ENCODE measurements at places on chromosomes 12 and 14.
A peak's percentile ranks its signal among the peaks of the same experiment; 100 is the strongest.

GRCh38 chr12:92363295-92364146, 217.9 kb upstream of the BTG1 start:
- no peak for DNase-seq

- no peak for DNase-seq
These were observed 993 bp downstream of the CCDC196 start for GRCh38 chr14:66487164-66487563.

DNA sequence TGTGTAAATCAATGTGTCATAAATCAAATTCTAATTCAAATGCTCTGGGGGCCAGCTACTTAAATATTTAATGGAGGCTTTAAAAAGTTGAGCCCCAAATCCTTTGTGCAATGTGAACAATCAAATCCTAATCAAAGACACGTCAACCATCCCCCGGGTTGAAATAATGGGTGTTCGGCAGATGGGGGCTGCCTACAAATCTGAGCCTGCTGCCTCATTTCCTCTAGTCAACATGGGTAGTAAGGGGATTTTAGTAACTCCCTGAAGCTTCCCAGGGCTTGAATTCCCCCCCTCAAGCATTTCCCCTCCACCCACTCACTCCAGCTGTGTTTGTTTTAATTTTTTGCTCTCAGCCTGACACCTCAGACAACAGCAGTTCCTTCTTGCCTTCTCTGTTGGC, 37.8 kb downstream of the SRRM4 start:
- no peak for DNase-seq

- DNase-seq = no peak
These were observed 92.7 kb upstream of the DCD start for GRCh38 chr12:54740882-54741281.

DNA sequence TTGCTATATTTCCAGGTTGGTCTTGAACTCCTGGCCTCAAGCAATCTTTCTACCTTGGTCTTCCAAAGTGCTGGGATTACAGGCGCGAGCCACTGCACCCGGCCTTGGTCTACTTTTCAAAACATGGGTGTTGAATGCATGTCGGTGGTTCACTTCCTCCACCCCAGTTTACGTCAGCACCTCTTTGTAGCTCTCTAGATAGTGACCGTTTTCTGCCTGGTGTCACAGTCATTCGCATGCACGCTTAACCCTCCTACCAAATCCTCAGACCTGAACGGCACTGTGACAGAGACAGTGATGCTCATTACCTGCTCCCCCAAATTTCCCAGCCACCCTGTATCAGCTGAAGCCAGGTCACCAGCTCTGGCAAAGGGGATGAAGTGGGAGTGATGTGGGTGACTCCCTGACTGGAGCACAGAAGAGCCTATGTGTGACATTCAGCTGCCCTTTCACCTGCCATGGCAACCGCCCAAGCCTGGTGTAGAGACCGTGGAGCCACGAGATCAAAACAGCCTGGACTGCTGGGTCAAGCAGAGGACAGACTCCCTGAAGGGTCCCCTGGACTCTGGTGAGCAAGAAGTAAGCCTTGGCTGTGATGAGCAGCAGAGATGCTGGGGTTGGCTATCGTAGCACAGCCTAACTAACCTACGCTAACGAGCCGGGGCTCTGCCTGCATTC, 66.2 kb upstream of the GPR68 start:
- DNase-seq = no peak

- DNase-seq = no peak
These were observed 32.1 kb downstream of the ZFYVE26 start for GRCh38 chr14:67784244-67784823.

DNA sequence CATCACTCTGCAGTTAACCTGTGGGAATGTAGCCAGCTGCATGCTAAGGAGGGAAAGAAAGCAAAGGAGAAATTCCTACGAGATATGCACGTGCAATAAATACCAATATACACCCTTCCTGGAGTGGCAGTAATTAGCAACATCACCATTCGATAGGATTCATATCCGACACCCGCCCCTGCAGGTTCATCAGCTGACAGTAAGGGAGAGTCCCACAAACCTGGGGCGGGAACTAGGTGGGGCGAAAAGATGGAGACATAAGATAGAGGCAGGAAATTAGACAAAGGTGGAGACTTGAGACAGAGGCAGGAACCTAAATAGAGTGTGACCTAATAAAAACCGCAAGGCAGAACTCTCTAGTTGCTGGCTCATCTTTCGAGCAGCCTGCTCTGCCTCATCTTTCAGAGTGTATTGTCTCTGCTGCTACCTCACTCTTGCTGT, 51.6 kb downstream of the PLEKHG3 start:
- no peak for DNase-seq

DNA sequence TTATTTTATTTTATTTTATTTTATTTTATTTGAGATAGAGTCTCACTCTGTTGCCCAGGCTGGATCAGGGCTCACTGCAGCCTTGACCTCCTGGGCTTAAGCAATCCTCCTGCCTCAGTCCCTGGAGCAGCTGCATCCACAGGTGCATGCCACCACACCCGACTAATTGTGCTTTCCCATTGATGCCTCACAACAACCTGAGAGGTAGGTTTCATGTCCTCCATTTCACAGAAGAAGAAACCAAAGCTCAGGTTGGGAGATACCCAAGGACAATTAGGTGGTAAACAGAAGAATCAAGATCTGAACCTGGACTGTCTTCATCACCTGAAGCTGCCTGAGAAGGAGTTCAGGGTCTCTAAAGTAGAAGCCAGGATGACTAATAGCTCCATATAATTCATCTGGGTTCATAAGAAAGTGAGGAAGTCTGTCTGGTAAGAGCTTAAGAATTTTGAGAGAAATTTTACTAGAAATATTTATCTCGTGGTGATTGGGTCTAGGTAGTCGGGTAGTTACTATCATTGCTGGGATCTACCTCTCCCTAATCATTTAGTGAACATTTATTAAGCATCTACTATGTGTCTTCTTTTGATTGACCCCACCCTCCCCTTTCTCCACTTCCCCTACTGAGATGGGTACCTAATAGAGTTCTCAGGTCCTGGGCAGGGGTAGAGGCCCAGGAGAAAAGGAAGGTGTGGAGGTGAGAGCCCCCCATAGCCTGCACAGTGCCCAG, 23.2 kb upstream of the ATP5MC2 start:
- DNase-seq = no peak

- DNase-seq = no peak
These were observed 75.9 kb downstream of the CCDC88C start for GRCh38 chr14:91341751-91342154.

DNA sequence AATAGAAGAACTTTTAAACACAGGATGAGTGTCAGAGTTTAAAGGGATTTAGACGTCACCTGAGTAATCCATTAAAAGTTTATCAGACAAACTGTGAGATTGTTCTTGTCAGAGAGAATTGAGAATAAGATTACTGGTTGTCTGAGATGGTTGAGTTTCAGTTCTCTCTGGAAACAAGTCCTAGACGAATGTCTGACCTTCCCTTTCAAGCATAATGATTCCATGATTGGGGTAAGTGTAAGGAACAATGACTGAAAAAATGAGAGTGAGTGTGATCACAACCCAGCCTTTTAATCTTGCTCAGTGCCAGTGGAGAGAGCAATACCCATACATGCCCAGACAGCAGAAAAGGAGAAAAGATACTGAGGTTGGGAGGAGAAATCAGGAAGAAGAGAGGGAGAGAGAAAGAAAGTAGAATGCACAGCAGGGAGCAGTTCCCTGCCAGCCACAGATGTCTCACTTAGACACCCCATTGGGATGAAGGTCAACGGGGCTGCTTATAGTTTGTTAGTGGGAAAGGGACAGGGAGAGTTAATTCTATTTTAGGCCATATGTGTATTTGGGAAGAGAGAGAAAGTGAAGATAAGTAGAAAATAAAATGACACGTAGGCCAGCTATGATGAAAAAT, 4.3 kb downstream of the GRIP1 start:
- DNase-seq = no peak

GRCh38 chr12:132003846-132004245, 54.1 kb downstream of the EP400 start:
- no peak for DNase-seq

DNA sequence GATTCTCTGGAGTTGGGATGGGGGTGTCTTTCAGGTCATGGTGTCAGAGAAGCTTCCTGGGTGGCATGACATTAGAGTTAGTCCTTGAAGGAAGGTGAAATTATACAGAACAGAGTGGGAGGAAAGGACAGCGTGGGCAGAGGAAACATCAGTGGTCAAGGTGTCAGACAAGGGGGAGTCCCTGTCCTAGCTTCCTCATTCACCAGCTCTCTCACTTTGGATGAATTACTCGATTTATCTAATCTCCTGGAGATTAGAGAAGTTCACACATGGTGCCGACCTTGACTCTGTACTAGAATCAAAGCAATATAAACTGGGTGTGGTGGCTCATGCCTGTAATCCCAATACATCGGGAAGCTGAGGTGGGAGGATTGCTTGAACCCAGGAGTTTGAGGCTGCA, 492.9 kb downstream of the VRK1 start:
- DNase-seq = no peak

- peak; percentile 23 for DNase-seq
These were observed 75.3 kb upstream of the FAR2 start for GRCh38 chr12:29073631-29074239.

GRCh38 chr12:52300796-52301691, 9.7 kb upstream of the KRT81 start:
- DNase-seq = no peak

GRCh38 chr14:53628732-53629430, 327.7 kb downstream of the BMP4 start:
- no peak for DNase-seq

- no peak for DNase-seq
These were observed 170.5 kb downstream of the PIK3C2G start for GRCh38 chr12:18431771-18432170.

GRCh38 chr12:70236990-70237389, 6.2 kb upstream of the CNOT2 start:
- DNase-seq = no peak

- peak; percentile 82 for DNase-seq
These were observed 5.0 kb upstream of the BAZ2A start for GRCh38 chr12:56634837-56635791.

DNA sequence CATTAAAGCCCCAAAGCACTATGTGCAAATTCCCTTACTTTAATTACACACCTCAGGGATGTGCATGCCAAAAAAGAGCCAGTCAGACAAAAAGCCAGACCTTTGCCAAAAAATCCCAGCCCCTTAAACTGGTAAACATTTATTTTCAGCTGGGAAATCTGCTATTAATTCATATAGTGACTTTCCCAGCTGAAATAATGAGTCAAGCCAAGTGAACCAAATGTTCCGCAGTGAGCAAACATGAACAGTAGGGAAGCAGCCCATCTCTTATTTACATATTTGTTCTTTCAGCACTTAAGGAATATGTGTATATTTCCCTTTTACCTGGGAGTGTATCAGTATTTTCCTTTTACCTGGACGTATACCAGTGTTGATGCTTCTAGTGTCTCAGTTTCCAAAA, 44.0 kb upstream of the OTX2 start:
- DNase-seq = no peak

GRCh38 chr14:96079066-96079465, 39.9 kb downstream of the C14orf132 start:
- no peak for DNase-seq

GRCh38 chr12:130169256-130169655, 7.0 kb downstream of the FZD10 start:
- DNase-seq = no peak

- no peak for DNase-seq
These were observed 96.3 kb downstream of the TMTC3 start for GRCh38 chr12:88238406-88238805.

GRCh38 chr12:42342028-42342427, 16.1 kb downstream of the PPHLN1 start:
- DNase-seq = no peak

DNA sequence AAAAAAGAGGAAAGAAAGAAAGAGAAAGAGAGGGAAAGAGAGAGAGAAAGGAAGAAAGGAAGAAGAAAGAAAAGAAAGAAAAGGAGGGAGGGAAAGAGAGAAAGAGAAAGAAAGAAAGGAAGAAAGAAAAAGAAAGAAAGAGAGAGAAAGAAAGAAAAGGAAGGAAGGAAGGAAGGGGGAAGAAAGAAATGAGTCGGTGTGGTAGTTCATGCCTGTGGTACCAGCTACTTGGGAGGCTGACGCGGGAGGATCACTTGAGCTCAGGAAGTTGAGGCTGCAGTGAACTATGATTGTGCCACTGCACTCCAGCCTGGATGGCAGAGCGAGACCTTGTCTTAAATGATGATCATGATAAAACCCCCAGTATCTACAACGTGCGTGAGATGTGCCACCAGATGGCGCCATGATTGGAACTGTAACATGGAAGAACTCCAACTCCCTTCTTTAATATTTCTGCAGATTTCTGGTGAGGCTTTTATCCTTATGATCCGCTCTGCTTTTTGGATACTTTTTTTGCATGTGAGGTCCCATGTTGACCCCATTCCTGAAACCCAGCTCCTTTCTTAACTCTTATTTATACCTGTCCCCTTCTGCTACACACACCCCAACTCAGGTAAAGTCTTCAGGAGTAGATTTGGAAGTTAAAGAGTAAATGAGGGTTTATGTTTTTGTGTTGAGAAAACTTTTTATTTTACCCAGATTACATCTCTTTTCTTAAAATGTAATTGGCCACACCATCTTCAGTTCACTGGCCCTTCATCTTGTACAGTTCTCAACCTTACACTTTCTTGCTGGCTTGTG, 25.6 kb downstream of the RNASE10 start:
- DNase-seq = peak; percentile 59

DNA sequence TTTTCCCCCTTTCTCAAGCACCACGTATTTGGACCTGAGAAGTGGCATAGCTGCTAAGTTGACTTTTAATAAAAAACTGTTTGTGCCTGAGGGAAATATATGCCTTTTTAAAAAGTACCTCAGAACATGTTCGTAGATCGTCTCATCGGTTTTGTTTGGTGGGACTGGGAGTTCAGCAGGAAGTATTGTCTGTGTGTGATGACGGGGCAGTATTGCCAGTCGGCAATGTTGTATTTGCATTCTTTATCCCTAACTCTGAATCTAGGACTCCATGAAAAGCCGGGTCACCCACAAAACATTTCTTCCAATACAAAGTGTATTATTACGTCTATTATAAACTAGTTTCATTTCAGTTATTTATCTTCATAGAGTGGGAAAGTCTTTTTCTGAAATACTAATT, 19.7 kb upstream of the FGD4 start:
- DNase-seq = no peak

GRCh38 chr12:48681399-48681709, 684 bp downstream of the KANSL2 start:
- DNase-seq = no peak

DNA sequence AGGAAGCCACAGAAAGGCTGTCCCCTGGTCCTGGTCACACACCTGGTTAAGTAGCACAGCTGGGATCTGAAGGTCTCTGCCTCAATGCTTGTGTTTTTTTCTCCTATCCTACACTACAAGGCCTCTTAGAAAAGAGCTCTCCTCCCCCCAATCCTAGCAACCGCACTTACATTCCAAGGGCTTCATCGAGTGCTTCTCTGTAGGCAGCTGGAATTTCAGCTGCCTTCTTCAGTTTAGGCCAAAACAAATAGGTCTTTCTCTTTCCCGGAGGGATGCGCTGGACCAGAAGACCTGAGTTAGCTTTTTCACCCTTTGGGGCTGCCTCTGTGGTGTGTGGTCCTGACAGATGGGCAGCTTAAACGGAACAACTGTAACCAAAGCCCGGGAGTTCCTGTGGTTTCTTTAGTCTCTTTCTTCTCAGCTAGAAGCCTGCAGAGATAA, 109.7 kb downstream of the GPATCH2L start:
- no peak for DNase-seq

GRCh38 chr14:52663850-52664249, 31.5 kb downstream of the ERO1A start:
- DNase-seq = peak; percentile 38

- DNase-seq = no peak
These were observed 107.9 kb downstream of the ALG10B start for GRCh38 chr12:38424436-38424835.

- DNase-seq = no peak
These were observed 84.6 kb downstream of the ACACB start for GRCh38 chr12:109200825-109201495.
